ENCODE measurements at places on chromosomes 2 and 18. TPM values are rescaled to one million over a fixed set of nuclear protein-coding genes. Genes with fewer than 3 reads are reported as not detected.

- no peak for DNase-seq
Observed at GRCh38 chr2:124883595-124883994, 858.5 kb downstream of the CNTNAP5 start.

CNDP1 gene
- total RNA-seq: not detected

KLHL30 gene
- 1.9 TPM for total RNA-seq

- DNase-seq: no peak
Observed at GRCh38 chr2:224366267-224366844, 35.6 kb downstream of the FAM124B start.

ALLC gene
- not detected for total RNA-seq

DNA sequence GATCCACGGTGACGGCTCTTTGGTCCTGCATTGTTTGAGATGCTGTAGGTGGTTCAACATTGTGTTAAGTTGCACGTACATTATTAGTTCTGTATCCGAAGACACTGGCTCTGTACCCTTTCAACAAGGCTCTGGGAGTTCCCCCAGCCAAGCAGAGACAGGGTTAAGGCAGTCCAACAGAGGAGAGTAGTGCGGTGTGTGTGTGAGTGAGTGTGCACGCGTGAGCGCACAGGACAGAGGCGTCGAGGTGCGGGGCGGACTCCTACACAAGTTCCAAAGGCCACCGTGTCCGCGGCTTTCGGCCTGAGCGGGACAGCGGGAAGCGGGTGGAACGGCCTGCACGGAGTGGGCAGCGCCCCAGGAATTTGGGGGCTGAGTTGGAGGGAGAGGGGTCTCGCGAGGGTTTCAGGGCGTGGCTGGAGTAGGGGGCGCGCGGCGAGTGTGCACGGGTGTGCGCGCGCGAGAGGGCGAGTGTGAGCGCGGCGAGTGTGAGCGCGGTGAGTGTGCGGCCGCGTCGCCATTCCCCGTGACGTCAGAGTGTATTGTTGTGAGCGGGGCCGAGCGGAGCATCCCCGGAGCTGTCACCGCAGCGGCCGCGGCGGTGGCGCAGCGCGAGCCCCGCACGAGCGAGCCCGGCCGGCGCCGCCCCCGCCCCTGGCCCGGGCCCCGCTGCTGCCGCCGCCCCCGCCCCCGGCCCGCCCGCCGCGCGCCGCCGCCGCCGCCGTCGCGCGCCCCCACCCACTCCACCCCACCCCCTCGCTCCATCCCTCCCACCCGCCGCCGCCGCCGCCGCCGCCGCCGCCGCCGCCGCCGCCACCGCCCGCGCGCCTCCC lies at the start of gene ASXL3:
ASXL3 (plus strand) TSS at position 535 of the 833 bp plus-strand sequence. CDS start 413 bp downstream, outside the sequence.
- DNase-seq: peak; percentile 23

DNA sequence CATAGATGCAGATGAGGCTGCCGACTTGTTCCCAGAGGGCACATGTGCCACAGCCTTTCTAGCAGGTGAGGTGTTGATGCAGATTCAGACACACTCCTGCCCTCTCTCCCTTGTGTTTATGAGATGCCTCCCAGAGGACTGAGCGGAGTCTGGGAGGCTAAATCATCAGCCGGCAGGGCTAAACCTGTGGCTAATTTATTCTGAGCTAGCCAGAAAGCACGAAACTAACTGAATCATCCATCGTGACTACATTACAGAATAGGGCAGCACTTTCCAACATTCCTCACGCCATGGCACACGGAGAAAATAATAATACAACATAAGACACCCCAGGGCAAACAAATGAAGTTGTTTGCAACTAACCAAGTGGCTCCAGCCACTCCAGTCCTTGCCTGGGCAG lies 101.7 kb upstream of the FZD7 start:
- DNase-seq: no peak

NEU4 gene
- 0.50 TPM for total RNA-seq

TTLL4 gene
- 67.1 TPM for total RNA-seq

HRH4 gene
- total RNA-seq: not detected

ITPRIPL1 gene
- 8.1 TPM for total RNA-seq

Data from OCI-LY7 (cell line).